ENCODE measurements at places on chromosomes 6 and 20.

- H3K4me1 ChIP-seq: peaks cover 5% of the 10 kb centered on the region
- peaks cover 2% of the 10 kb centered on the region for H3K36me3 ChIP-seq
- no peaks in the 10 kb centered on the region for H3K27me3 ChIP-seq
- no peak overlapping the region for H3K27ac ChIP-seq
- DNase-seq: no peak
Observed at GRCh38 chr6:41059556-41059955, 6.6 kb downstream of the APOBEC2 start.

DNA sequence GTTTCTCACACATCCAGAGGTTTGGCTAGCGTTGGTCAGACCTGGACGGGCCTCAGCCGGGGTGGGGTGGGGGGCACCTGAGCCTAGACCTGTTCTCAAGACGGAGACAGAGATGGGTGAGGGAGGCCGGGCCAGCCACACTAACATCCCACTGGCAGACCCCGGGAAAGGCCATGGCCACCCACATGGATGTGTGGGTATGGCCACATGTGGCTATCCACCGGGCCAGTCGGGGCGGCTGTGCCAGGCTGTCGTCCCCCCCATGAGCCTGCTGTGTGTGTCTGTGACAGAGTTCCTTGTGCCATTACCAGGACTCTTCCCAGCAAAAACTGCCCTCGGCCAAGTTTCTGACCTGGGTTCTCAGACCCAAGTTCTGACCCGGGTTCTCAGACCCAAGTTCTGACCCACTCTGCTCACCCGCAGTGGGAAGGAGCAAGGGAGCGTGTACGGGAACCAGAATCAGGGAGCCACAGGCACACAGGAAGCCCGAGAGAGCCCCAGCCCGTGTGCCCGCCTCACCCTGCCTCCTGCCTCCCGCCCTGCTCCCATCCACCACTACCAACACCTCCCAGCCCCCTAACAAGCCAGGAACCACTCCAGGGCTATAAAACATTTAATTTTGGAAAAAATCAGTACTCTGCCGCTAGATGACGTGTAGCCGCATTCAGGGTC lies 255.5 kb downstream of the TAF4 start:
- H3K4me3 ChIP-seq: no peak overlapping the region
- no peak for DNase-seq
- H3K27ac ChIP-seq: no peak overlapping the region
- H3K36me3 ChIP-seq: no peaks in the 10 kb centered on the region
- peaks cover 40% of the 10 kb centered on the region for H3K27me3 ChIP-seq

DNA sequence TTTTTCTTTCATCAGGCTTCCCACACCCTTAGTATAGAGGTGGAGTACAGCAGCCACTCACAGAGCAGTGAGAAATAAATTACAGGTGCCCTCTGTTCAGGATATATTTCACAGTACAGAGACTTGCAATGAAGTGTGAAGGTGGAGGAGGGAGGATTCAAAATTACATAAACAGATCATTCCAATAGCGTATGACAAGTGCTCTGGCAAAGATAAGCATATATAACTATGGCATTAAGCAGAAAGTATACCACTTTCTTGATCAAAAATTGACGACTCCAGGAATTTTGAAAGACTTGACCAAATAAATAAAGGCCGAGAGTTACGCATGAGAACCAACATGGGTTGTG lies 108.7 kb downstream of the GPX5 start:
- H3K36me3 ChIP-seq: no peaks in the 10 kb centered on the region
- no peak overlapping the region for H3K27ac ChIP-seq
- no peak for DNase-seq
- peaks cover 18% of the 10 kb centered on the region for H3K4me1 ChIP-seq
- H3K4me3 ChIP-seq: peak overlapping the region; percentile 74

DNA sequence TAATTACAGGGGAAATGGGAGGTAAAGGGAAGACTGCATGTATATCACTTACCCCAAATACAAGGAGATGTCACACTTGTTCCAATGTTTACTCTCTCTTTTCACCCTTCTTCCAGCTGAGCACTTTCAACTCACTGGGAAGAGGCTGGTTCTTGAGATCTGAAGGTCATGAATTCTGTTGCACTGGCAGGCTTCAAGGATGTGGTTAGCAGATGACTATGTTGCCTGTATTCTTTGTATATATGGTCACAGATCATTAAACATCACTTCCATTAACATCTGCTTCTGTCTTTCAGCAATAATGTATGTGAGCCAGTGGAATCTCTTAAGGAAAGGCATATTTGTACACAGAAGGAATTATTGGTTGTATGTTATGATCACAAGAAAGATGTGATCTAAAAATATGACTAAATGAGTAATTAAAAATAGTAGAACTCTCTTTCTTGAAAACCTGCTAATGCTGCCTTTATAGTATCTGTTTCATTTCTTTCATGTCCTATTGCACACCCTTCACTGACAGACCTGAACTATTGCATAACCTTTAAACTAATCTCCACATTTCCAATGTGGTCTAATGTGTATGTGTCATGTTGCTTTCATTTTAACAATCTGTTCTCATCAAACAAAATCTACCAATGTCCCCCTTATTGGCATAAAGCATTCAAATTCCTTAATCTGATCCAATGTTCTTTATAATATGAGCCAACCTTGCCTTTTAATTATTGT lies 131.4 kb upstream of the EPHA7 start:
- no peaks in the 10 kb centered on the region for H3K4me1 ChIP-seq
- no peaks in the 10 kb centered on the region for H3K36me3 ChIP-seq
- no peak overlapping the region for H3K27ac ChIP-seq
- H3K4me3 ChIP-seq: no peak overlapping the region

DNA sequence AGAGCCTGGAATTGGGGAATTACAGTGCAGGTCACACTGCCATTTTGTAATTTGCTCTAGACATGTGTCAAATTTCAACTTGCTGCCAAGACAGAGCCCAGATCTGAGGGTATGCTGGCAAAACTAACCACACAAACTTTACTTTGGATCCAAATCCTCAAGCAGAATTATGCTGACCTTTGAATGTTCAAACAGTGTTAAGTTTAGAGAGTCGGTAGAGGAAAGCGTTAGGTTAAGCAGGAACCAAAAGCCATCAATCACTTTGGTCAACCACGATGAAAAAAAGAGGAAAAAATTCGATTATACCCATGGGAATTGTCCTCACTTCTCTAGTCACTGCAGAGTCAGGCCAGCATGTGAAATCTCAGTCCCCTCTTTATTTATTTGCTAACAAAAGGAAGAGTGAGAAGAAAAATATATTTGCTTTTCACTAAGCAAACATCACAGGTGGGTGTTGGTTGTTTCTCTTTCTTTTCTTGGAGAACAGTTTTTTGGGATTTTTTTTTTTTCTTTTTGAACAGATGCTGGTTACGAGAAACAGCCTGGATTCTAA lies 105.1 kb upstream of the ADGRF1 start:
- no peaks in the 10 kb centered on the region for H3K27me3 ChIP-seq
- DNase-seq: no peak
- peaks cover 2% of the 10 kb centered on the region for H3K36me3 ChIP-seq
- peaks cover 16% of the 10 kb centered on the region for H3K4me1 ChIP-seq
- no peak overlapping the region for H3K4me3 ChIP-seq
- H3K27ac ChIP-seq: no peak overlapping the region

DNA sequence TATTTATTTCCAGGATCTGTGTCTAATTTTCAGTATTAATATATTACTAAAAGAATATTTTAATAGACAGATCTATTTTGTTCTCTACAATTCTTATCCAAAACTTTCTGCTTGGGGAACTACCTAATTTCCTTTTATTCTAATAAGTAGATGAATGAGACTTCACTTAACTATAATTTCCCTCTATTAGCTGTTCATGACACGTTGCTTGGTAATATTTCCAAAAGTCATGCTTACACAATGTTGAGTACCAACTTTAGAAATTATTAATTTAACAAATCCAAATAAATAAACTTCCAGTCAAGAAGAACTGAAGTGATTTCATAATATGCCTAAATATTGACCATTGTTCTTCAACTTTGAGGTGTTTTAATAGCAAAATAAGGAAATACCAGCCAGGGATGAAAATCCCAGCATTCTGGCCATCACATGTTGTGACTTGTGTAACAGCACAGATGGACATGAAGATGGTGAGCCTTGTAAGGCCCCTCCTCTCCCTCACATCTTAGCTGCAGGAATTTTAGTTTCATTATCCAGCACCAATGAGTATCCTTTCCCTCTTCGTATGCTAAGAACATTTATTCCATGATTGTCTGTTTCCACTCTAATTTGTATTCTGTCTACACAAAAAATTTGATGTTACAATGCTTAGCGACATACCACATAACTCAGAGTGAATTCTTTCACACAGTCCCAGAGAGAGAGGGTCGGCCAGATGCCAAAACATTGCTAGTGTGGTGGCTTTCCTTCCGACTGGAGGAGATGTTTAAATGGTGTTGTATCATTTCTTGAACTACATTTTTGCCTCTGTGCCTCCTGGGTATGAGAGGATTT lies 137.5 kb downstream of the FOXA2 start:
- H3K4me3 ChIP-seq: no peak overlapping the region
- no peak for DNase-seq
- peaks cover 12% of the 10 kb centered on the region for H3K4me1 ChIP-seq
- peaks cover 49% of the 10 kb centered on the region for H3K27me3 ChIP-seq
- peak overlapping the region; percentile 70 for H3K27ac ChIP-seq
- no peaks in the 10 kb centered on the region for H3K36me3 ChIP-seq

DNA sequence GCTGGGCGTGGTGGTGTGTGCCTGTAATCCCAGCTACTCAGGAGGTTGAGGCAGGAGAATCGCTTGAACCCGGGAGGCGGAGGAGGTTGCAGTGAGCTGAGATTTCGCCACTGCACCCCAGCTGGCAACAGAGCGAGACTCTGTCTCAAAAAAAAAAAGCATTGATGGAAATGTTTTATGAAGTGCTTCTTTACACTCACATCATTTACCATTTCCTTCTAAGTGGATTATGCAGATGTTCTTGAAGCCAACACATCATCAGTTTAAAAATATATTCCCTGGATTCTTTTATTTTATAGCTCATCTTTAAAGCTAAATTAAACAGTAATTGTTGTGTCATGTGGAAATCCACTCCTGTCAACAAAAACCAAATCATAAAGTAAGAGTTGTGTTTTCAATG lies 35.9 kb upstream of the HDDC2 start:
- DNase-seq: no peak
- no peaks in the 10 kb centered on the region for H3K36me3 ChIP-seq
- H3K4me1 ChIP-seq: peaks cover 18% of the 10 kb centered on the region

- no peak overlapping the region for H3K27ac ChIP-seq
- peaks cover 77% of the 10 kb centered on the region for H3K27me3 ChIP-seq
- no peak overlapping the region for H3K4me3 ChIP-seq
- H3K4me1 ChIP-seq: peaks cover 7% of the 10 kb centered on the region
Observed at GRCh38 chr20:10792291-10792690, 118.5 kb upstream of the JAG1 start.

DNA sequence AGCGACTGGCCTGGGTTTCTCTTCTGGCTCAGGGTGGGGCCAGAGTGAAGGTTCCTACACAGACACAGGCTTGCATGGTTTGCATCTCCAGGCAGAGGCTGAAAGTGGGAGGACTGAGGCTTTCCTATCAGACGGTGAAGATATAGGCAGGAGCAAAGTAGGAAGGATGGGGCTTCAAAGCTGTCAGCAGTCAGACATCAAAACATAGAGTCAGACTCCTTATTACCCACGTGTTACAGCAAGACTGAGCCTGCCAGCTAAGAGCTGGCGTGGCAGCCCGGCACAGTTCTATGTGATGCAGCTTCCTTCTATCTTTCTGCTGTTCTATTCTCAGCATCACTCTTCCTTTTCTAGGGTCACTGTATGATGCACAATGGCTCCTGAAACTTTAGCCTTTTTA lies 445.1 kb downstream of the DOK5 start:
- no peaks in the 10 kb centered on the region for H3K4me1 ChIP-seq
- H3K36me3 ChIP-seq: no peaks in the 10 kb centered on the region
- no peak for DNase-seq
- H3K27ac ChIP-seq: no peak overlapping the region

DNA sequence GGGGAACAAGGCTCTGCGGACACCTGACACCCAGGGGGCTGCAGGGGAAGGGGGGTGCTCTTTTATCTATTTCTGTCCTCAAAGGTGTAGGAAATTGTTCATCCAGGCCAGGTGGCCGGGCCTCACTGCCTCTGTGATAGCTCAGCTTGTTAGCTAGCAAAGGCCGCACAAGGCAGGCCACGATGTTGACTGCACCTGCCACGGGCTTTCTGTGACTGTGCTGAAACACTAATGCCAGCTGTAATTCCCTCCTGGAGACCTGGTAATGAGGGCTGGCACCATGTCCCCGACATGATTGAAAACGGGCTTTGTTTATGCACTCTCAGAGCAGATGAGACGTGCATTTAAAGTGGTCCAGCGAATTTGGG lies 61.4 kb upstream of the APCDD1L start:
- DNase-seq: no peak
- no peaks in the 10 kb centered on the region for H3K36me3 ChIP-seq
- peaks cover 21% of the 10 kb centered on the region for H3K4me1 ChIP-seq
- no peak overlapping the region for H3K27ac ChIP-seq
- no peak overlapping the region for H3K4me3 ChIP-seq

DNA sequence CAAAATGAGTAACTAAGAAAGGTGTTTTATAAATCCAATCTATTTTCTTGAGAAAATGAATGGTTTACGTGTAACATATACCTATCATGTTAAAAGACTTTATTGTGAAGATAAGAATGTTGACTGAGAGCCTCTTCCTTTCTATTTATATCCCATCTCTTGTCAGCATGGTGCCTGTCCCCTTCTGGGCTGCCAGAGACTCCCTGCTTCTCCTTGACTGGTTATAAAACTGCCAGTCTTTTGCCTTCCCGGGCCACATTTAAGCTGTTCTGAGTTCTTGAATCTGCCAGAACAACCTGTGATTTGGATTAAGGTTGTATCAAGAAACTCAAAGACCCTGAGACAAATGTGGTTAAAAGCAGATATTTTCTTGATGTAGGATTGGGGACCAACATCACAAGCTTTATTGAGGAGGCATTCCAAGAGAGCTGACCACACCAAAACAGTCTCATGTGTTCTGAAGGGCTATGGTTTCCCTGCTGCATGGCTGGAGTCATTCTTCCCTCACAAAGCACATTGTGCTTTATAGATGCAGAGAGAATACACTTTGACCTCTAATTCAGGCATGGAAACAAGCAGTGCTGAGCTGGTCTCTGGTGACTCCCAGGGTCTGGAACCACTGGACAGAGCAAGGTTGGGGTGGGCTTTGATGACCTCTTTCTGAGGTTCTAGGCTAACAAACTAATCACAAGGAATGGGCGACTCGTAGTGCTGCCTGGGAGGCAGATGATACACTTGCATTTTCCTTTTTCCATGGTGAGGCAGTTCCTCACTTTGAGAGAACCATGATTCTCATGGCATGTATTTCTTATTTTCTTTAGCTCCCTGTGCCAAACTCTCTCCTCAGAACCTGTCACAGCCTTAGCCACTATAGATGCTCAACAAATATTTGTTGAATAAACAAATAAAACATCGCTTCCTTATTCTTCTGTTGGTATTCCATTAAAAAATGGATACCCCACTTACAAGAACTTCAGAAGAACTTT lies 205.0 kb upstream of the PREP start:
- H3K4me1 ChIP-seq: peaks cover 20% of the 10 kb centered on the region
- no peaks in the 10 kb centered on the region for H3K36me3 ChIP-seq
- H3K27me3 ChIP-seq: no peaks in the 10 kb centered on the region
- no peak overlapping the region for H3K27ac ChIP-seq

All from mesothelial cell of epicardium (in vitro differentiated cells).